ENCODE measurements at places on chromosomes 7 and 10. TPM values are rescaled to one million over a fixed set of nuclear protein-coding genes. Genes with fewer than 3 reads are reported as not detected.
A peak's percentile ranks its signal among the peaks of the same experiment; 100 is the strongest.

GRCh38 chr7:158445421-158446175 is 142.0 kb downstream of the PTPRN2 start:
- no peak for DNase-seq

The CYP26A1 gene
- total RNA-seq = not detected

The NPSR1 gene
- total RNA-seq = not detected

The MLXIPL gene
- 0.14 TPM for total RNA-seq

DNA sequence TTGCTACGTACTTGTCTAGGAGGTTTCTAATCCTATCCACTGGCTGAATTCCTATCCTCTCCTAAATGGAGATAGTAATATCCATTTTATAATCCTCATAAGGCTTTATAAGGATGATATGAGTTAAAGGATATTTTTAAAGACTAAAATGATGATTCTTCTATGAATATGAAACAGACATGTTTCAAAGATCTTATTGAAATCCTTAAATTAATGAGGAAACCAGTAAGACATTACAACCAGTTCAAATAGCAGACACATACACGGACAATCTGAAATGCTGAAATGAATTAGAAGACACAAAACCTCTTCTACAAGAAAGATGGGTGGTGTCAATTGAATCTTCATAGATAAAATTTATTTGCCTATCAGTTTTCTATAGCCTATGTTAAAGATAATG is 132.9 kb upstream of the ANK3 start:
- no peak for DNase-seq

GRCh38 chr7:115230882-115231571 is 309.1 kb downstream of the MDFIC start:
- peak; percentile 91 for DNase-seq

DNA sequence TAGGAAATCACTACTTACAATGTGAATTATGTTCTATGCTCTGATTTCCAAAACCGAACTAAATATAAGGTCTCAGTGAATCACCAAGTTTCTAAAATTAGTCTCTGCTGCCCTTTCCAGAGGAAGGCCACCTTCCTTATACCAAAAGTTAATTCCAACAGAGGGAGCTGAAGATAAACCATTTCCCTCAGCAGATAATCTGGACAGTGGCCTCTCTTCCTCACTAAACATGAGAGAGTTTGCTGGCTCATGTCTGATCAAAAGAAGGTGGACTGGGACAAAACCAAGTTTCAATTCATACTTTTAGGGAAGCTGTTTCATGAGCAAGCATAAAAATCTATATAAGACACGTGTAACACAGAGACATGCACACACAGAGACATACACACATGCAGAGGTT is 6.4 kb downstream of the FEZF1 start:
- DNase-seq = no peak

The PPP1R17 gene
- total RNA-seq = not detected

DNA sequence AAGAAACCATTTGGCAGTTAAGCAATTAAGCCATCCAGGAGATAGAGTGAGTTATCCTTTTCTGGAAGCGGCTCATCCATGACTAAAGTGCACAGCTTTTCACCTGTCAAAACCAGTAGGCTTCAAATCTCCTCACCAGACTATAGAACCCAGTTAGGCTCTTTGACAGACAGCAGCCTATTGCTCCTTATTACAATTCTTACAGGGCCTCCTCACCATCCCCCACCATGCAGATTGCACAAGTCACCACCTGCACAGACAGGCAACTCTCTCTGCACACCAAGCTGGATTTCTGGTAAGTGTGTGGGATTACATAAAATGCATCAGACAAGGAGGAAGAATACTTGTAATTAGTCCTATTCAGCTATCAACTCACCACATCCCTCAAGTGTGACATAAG is 301.6 kb downstream of the SNX13 start:
- DNase-seq = no peak

GRCh38 chr10:34310234-34310633 is 504.9 kb downstream of the PARD3 start:
- DNase-seq = no peak

DNA sequence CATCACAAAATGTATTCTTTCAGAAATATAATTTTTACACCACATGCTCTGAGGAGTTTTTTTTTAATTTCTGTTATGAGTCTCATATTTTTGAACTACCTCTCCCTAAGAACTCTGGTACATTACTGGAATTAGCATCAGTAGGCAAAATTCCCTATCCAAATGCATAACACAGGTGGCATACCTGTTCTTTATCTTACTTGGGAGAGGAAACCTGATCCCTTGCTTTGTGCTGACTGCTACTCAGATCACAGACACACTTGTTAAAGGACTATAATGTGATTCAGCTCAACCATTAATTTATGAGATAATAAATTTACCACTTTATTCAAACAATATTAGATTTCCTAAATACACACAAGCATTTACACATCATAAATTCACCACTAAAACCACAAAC is 617.2 kb downstream of the GRM8 start:
- DNase-seq = no peak

DNA sequence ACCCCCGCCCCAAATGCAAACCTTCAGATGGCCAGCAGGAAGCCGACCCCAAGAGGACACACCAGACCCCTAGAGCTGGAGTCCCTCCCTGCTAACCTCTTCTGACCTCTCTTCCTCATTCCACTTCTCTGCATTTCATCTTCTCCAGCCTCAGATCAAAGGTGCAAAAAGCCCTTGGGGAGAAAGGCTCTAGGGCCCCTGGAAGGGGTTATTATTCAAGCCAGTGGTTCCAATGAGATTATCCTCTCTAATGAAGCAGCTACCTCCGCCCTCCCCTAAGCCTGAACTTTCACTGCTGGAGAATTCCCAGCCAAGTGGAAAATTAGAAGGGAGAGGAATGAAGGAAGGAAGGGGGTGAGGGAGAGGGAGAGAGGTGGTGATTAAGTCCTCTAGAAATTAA is 343.9 kb downstream of the PLXNA4 start:
- DNase-seq = no peak

- no peak for DNase-seq
Measured at GRCh38 chr7:135834266-135834665, 85.7 kb upstream of the FAM180A start.

DNA sequence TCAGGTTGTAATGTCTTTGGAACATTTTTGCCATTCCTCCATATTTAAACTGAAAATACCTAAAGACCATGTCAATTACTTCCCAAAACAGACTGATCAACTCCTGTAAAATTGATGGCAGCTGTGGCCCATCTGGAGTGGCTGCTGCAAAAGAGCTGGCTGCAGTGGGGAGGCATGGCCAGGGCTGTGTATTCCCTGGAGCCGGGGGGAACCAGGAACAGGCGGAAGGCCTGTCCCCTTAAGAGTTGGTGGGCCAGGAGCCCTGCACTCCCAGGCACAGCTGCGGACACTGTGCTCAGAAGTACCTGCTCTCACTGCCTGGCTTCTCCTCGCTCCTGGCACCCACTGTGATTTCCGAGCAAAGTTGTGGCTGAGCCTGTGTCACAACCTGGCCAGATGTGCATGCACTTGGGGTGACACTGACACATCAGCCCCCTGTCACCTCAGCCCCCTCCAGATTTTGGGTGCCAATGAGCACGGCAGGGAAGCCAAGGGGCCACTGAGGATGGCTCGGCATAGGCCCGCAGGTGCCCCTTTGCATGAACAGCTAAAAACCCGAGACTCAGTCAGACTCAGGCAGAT is 116.1 kb downstream of the DGKB start:
- DNase-seq = no peak

DNA sequence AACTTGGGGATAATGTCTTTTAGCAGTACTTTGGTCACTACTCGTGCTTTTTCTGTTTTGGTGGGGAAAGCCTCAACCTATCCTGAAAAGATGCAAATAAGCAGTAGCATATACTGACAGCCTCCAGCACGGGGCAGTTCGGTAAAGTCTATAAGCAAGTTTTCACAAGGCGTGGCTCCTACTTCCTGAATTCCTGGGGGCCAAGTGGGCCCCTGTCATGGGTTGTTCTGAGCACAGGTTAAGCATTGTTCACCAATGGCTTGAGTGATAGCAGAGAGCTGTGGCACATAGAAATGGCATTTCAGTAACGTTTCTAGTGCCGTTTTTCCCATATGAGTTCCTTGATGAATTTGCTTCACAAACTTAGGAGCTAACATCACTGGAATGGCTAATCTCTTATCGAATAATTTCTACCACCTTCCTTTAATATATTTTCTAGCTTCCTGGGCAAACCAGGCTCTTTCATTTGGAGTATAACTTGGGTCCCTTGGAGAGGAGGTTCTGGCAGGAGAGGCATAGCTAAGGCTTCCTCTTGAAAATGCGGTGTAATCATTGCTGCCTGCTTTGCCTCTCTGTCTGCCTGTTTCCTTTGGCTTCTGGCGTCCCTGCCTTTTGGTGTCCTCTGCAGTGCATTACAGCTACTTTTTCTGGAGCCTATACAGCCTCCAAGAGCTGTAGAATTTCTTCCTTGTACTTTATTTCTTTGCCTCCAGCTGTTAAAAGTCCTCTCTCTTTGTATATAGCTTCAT is 11.7 kb upstream of the ZNF239 start:
- no peak for DNase-seq

DNA sequence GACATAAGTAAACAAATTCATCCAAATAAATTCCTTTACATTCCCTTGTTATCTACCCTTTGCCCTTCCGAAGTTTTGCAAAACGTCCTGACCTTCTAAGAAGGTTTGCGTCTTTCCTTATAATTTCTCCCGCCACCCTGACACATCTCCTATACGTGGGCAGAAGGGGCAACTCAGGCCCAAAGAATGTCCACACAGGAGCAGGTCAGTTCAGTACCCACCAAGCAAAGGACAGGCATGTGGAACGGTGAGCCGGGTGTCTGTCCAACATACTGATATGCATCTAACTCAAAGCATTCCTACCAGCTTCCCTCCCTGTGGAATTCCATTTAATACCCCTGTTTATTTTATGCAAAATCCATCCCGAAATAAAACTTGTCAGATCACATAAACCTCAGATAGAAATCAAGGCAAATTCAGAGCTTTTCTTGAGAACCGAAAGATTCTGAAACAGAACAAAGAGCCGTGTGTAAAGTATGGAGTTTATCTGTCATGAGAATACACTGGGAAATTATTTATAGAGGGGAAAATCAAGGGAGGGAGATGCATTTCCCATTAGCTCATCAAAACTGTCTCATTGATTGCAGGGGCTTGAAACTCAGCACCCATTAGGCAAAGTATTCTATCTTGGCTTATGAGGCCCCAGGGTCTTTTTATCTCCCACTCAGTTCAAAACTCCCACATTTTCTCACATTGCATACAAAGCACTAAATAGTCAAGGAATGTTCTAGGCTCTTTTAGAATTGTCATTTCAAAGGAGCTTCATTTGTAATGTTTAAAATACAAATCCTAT is 85.4 kb downstream of the GPR26 start:
- no peak for DNase-seq

DNA sequence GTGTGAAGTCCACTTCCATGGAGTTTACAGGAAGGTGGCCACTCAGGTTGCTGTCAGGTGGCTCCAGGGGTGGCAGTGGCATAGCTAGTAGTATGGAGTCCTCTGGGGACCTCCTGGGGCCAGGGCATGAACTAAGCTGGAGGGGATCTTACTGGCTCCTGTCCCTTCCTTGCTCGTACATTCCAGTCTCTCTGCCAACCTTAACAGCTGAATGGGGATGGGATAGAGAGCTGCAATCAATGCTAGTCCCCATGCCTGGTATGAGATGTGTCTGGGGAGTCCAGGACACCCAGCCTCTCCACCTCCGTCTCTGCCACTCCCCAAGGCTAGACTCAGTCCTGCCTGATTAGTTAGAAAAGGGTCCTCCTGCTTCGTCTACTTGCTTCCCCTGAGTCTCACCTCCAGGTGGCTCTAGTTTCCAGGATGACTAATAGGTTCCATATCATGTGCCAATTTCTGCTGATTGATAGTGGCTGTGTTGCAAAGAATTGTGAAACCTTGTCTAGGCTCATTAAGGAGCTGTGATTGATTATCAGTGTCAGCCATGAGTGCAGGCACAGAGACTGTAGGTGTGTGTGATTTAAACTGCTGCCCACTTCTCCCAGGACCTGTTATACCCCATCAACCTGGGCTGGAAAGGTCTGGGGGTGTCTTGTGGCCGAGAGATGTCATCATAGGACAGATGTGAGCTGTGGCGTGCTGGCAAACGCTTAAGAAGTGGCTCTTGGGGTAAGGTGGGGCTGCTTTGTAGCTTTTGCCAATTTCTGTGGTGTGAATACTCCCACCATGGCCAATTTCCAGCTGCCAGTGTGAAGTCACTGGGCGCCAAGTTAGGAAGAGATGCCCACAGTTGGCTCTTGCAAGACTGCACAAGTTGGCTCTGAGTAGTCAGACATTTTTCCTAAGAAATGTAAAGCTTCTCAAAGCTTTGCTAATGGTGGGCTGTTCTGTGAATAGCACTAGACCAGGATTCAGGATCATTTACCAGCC is 59.8 kb downstream of the COL13A1 start:
- peak; percentile 63 for DNase-seq

GRCh38 chr10:127899766-127900387 is 7.0 kb upstream of the PTPRE start:
- no peak for DNase-seq

The TSPAN15 gene
- total RNA-seq = 22.4 TPM

Data from kidney epithelial cell (primary cell).